H1 (cell line): ENCODE measurements at places on chromosomes 7 and 10.

DNA sequence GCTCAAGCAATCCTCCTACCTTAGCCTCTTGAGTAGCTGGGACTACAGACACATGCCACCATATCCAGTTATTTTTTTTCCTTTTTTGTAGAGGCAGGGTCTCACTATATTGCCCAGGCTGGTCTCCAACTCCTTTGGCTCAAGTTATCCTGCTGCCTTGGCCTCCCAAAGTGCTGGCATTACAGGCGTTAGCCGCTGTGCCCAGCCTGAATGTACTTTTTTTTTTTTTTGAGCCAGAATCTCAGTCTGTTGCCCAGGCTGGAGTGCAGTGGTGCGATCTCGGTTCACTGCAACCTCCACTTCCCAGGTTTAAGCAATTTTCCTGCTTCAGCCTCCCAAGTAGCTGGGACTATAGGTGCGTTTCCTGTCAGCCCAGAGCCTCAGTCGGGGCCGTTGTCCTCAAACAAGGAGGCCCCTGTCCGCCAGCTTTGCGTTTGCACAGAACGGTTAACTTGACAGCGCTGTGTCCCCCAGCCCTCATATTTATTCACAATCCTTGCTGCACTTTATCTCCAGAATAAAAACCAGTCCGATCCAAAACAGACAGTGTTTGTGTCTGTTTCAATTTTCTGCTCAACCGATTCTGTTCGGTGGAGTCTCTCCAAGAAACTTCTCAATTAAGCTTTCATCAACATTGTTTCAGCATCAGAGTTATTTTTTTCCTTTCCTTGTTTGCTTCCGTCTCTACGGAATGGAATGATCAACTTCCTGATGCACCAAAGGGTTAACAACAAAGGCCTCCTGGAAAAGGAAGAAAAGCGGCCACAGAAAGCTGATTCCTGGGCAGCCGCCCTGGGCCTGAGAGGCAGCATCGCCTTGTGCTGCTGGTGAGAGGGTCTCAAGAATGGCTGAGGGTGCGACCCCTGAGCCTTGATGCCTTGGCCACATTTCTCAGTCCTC, 64.5 kb downstream of the PDIA4 start:
- DNase-seq, result no peak

GRCh38 chr10:66058594-66058993, 867.2 kb upstream of the LRRTM3 start:
- DNase-seq, result no peak

DNA sequence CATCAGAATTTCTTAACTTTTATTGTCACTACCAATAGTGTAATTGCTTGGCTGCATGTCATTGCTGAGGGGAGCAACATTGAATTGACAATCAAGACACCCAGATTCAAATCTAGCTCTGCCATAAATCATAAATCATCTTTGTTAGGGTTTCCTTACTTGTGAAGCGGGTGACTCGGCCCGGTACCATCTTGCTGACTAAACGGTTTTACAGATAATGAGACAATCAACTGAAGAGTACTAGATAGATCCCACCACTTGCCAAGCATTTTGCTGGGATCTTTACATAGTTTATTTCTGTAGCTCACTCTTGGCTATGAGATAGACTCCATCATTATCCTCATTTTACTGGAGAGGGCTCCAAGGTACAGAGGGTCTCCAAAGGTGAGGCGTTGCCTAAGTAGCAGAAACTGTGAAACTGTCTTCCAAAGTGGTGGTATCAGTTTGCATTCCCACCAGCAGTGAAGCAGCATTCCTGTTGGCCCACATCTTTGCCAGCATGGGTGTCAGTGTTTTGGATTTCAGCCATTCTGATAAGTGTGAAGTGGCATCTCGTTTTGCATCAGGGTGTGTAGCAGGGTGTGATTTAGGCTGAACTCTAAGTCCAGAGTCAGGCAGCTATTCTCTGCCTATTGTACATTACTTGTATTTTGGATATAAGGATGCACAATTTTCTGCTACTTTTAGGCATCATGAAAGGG, 168.7 kb upstream of the BMPER start:
- no peak for DNase-seq

DNA sequence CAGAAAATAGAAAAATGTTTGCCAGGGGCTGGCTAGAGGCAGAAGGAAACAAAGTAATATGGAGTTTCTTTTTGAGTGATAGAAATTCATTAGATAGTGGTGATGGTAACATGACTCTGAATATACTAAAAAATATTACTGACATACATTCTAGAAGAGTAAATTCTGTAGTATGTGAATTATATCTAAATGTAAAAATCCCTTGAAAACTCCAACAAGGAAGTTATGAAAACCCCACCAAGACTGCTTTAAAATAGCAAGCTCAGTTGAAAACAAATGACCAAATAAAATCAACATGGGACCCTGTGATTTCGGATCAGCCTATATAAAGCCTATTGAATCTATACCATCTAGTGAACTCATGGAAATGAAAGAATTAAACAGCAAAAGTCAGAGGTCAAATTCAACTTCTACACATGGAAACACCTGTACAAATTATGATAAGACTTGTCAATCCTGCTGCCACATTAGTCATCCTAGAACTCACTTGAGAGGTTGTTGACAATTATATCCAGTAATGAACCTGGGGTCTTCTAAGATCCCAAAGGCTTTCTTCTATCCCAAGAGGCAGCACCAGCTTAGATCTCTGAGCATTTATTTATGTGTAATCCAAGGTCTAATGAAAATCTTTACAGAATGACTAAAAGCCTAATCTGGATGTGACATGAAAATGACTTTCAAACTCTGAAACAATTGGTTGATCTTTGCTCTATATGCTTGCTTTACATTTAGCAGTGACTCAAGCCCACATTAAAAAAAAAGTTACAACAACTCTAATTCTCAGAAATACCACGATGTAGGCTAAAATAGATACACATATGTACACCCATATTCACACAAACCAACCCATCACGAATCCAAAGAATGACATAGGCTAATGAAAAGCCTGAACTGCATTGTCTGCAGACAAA, 59.3 kb downstream of the OSBPL3 start:
- DNase-seq, result no peak

DNA sequence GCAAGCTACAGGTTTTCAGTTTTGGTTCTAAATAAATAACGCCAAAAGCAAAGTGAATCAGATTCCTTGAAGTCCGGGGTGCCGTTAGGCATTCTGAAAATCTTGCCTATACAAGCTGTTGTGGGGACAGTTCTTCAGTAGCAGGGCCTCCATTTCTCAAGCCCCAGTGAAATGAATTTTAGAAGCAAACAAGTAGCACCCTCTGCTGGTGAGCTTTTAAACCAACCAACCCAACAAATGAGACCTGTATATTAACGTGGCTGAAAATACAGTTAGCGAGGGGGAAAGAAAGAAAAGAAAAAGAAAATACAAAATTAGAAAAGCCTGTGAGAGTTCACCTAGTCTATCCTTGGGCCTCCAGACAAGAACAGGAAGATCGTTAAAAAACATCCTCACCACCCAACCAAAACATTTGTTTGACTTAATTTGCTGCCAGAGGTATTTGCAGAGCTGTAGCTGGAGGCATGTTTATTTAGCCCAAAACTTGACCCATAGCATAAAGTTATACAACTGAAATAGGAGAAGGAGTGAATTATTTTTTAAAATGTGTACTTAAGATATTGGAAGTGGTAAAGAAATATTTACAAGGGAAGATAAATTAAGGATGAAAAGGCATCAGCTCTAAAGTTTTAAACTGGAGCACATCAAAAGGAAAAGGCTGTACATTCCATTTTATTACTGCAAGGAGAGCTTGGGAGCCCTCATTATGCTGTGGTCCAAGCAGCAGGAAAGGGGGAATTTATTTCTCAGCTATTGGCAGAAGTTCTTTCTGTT, 98.9 kb downstream of the DYNC1I1 start:
- no peak for DNase-seq

DNA sequence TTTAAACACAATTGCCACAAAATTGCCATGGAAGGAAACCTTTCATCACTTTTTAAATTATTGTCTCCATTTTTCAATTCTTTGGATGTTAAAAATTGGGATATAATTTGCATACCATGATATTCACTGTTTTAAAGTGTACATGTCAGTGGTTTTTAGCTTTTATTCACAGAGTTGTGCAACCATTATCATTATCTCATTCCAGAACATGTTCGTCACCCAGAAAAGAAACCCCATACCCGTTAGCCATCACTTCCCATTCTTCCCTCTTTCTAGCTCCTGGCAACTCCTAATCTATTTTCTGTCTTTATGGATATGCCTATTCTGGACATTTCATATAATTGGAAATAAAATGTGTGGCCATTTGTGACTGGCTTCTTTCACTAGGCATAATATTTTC, 260.3 kb upstream of the FERD3L start:
- no peak for DNase-seq

- no peak for DNase-seq
Observed at GRCh38 chr10:23630376-23630775, 191.5 kb downstream of the OTUD1 start.

DNA sequence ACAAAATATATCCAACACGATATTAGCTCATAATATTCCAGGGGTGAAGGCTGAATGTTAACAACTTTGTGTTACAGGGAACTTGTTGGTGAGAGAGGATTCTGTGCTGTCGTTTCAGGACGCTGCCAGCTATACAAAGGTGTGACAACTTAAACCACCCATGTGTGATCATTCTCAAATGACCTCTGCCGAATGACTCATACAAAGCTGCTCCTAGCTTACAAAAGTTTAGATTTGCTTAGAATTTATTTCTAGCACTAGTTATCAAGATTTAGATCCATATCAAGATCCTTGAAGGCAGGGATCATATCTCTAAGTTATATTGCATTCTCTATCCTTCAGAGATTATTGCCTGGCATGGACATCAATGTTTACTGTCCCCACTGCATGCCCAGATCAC, 65.3 kb downstream of the COBL start:
- DNase-seq, result no peak

DNA sequence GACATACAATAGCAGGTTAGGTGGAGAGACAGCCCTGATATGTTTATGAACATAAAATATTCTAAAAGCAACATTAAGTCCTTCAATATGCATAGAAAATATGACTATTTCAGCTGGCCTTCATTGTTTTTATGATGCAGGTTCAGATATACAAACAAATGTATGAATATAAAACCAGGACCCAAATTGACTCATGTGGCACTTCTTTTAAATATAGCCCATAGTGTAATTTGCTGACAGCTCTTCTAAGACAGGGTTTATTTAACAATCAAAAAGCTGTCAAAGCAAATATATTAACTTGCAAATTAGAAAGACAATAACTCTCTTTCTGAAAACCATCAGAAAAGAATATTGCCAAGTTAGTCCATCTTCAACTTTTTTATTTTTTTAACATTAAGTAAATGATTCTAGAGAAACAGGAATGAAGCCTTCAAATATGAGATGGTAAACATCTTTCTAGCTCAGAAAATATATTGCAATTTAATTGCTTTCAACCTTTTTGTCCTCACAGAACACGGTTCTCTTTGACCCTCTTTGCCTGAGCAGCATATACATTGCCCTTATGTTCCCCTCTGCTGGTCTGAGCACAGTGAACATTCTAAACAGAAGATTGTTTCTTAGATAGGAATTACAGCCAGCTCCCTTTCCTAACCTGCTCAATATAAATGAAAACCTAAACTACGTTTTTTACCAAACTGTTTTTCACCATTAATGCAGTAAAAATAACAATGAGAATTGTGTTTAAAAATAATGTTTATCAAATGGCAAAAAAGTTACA, 82.8 kb downstream of the CACNA2D1 start:
- DNase-seq, result no peak

GRCh38 chr10:99870123-99870730, 87.8 kb downstream of the ABCC2 start:
- no peak for DNase-seq

DNA sequence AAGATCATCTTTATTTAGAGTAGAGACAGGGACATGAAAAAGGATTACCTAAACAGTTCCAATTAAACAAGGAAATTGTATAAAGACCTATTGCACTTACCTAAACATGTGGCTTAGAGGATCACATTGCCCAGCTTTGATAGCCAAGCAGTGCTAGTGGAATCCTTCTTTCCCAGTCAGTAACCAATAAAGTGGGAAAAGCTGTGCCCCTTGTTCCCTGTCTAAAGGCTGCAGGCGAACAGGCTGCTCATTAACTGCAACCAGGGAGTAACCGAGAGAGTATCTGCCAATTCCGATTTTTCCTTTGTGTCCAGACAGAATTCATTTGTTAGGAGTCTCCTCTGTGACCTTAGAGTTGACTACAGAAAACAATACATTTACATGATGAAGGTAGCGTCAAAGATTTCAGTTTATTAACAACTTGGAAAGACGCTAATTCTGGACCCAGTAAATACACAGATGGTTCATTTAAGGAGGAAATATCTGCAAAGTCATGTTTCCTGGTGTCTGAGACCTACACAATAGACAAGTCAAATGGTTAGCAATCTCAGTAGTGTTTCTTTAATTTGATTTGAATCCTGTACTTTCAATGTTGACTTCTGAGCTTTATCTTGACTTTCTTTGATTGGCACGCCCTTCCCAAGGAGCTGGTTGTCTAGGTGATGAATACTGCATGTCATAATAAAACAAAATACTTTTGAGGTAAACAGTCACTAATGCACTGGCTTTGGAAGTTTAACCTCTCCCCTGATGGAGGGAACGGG, 57.3 kb upstream of the MET start:
- no peak for DNase-seq

DNA sequence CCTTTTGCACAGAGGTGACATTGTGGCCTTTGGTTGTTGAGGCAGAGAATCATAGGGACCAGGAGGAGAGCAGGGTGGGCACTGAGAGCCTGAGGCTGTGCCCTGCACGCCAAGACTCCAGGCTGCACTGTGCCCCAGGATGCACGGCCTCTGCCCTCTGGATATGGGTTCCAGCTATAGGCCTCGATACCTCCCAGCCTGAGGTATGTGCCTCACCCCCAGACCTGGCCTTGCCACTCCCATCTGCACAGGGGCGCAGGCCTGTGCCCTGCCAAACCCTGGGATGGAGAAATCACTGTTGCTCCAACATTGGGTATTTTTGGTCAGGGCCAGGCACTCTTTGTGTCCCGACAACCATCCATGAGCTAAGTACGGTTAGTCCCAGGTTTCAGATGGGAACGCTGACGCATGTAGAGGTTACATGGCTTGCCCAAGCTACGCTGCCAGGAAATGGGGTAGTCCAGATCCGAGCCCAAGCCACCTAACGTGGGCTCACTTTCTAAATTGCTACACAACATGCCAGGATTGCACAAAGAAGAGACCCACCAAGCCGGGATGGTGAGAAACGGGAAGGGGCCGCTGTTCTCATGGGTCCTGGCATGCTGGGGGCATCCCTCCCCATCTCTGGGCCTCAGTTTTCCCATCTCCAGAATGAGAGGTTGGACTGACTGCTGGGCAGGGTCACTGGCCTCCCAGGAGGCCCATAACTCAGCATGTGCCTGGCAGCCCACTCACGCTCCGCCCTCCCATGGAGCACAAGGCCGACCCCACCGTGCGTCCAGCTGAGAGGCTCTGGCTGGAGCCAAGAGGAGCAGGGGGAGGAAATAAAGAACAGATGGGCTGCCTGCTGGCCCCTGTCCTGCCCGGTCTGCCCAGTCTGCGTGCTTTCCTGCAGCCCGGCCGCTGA, 44.2 kb downstream of the ZCCHC24 start:
- no peak for DNase-seq
